ENCODE measurements at places on chromosomes 12 and 14. TPM values are rescaled to one million over a fixed set of nuclear protein-coding genes. Genes with fewer than 3 reads are reported as not detected.

Gene C3AR1
- total RNA-seq, result 10.4 TPM

DNA sequence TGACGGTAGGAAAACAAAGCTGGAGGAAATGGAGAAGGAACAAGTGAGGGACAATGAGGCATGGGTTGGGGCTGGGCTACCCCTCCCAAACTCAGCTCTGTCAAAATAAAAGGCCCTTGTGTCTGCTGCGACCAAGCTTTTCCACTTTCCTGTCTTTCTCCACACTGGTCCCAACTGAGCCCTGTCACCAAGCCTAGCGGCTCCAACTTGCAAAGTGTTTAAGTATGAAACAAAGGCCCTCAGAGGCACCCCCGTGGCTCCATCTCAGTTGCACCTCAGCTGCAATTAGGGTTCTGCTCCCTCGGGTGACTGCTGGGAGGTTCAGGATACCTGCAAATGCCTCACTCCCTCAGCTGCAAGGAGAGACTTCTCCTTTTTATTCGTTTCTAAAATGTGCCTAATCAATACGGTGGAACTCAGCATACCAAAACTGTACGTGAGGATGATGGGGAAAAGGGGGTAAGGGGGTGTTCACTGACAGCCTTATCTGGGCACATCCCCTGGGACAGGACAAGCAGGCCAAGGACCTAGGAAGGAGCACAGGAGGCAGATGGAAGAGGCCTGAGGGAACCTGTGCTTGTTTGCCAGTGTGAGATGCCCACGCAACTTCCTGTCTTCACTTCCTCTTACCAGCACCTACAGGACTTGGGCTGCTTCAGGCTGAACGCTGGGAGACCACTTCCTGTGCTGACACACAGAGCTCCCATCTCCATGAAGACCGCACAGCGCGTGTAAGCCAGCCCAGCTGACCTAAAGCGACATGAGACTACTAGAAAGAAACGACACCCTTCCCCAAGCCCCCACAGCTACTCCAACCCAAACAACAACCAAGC lies 8.9 kb downstream of the VAMP1 start:
- DNase-seq, result peak; percentile 55

DNA sequence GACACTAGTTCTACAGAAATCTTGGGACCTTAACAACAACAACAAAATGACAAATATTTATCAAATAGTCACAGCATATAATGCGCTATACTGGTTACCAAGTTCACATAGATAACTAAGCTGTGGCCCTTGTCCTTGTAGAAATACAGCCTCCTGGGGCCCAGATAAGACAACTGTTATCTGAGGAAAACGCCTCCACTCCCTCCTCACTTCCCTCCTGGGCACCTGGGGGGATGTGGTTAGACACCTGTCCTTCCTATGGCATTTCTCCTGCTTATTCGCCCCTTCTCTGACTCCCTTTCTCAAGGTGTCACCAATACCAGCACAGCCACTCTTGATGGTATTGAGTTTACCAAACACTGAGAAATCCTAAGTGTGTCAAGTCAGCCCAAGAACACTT lies 419.4 kb downstream of the RAD51B start:
- no peak for DNase-seq

GRCh38 chr12:131171029-131171428 lies 217.3 kb downstream of the ADGRD1 start:
- no peak for DNase-seq

DNA sequence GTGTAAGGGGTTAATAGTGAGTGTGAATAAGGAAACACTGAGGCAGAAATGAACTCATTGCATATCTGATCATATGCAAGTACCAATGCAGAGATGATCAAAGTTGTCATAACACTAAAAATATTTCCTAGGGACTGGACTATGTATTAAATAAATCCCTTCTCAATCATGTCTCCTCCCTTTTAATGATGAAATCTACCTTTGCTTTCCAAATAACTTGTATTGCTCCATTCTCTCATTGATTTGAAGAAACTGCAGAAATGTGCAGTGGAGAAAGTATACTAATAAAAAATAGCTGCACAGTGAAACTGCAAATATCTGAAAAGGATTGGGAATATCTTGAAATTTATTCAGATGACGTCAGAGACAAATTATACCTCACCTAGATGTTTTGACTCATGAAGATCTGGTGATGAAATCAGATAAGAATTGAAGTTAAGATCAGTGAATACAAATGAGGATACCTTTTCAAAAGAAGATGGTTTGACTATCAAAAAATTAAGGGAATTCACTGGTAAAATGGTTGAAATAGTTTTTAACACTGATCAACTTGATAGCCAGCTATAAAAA lies 1264.9 kb upstream of the USP15 start:
- DNase-seq, result no peak

Gene CLEC1A
- total RNA-seq, result 4.6 TPM

DNA sequence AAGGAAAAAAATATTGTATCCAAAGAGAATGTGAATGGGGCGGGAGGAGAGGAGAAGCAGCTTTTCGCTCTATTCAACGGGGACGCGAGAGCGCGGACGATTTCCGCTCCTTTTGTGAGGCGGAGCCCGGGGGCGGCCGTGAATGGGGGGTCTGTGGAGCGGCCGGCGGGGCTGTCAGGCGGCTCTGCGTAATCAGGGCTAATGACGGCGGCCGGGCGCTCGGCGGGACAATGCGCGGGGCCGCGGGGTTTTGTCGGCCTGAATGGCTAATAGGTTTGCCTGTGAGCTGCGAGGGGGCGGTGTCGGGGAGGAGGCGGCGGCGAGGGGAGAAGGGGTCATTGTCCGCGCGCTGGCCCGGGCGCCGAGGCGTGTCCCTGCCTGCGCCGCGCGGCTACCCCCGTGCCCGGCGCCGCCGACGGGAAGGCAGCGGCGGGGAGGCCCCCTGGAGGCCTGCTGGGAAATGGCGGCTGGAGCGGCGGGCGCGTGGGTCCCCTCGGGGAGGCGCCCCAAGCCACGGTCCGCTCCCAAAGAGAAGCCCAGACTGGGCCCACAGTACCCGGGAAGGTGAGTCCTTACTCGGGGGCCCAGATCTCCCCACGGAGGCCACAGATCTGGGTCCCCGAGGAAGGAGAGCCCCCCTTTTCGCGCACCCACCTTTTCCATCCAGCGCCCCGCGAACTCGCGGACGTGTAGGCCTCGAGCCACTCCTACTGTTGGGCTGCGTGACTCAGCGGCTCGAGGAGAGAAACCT lies 6.0 kb downstream of the SIX6 start:
- no peak for DNase-seq

Gene RHOJ
- total RNA-seq, result 27.1 TPM

GRCh38 chr12:80598004-80598606 lies 109.3 kb upstream of the MYF6 start:
- DNase-seq, result no peak

Gene MSI1
- total RNA-seq, result 7.8 TPM

- no peak for DNase-seq
These were observed 30.9 kb downstream of the NIN start for GRCh38 chr14:50800032-50800431.

DNA sequence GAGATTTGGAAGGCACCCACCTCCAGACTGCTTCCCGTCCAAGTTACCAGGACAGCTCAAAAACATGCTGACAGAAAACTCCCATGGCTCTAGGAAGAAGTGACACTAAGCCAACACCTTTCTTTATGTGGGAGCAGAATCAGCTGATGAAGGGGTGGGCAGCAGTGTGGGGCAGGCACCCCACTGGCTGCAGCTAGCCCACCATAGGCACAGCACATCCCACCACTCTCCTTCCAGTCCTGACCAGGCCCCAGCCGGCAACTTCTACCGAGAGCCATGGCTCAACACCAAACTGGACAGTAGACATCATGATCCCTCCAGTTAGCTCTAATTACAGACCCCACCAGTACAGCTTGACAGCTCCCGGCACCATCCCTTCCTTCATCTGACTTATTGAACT lies 45.0 kb downstream of the SH2B3 start:
- no peak for DNase-seq

Gene ESR2
- 1.3 TPM for total RNA-seq

DNA sequence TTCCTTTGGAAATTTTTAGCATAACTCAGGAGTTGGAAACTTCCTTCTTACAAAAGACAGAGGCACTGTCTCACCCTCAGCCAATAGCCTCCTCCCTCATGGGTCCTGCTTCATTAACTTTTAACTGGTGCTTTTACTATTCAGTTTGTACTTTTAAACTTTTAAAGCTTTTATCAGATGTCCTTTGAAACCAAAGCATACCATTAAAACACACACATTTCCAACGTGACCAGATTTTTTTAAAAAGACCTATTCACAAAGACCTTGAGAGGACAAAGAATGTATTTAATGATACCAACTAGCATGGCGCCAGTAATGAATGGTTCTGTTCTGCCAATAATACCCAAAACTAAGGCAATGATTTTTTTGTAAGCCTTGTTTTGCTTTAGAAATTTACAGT lies 173.6 kb upstream of the EEA1 start:
- DNase-seq, result no peak

DNA sequence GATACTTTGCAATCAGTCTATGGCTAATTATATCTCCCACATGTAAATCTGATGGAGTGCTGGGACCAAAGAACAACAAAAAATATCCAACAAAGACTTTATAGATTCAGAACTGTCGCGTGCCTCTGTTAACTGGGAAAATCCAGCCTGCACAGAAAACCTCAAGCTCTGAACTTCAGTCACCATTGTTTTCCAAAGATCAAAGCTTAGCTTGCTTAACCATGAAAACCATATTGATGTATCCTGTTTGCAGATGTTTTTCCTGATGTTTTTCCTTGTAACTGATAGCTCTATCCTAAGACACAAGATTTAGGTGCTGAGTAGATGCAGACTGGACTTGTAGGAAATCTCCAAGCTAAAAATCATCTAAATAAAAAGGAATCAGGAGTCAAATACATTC lies 163.7 kb downstream of the GXYLT1 start:
- no peak for DNase-seq

DNA sequence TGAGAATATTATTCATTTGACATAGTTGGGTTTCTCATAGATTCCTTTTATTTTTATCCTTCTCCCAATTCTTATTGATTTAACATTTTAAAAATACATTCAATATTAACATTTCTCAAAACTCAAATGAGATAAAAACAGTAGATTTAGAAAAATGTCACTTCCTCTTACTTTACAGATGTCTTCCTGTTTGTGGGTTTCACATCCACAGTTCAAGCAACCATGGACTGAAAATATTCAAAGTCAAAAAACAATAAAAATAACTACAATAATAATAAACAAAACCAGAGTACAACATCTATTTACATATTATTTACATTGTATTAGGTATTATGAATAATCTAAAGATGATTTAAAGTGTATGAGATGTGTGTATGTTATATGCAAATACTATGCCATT lies 111.3 kb upstream of the SLC16A7 start:
- no peak for DNase-seq

GRCh38 chr14:102138535-102138934 lies 1.2 kb upstream of the WDR20 start:
- DNase-seq, result no peak

DNA sequence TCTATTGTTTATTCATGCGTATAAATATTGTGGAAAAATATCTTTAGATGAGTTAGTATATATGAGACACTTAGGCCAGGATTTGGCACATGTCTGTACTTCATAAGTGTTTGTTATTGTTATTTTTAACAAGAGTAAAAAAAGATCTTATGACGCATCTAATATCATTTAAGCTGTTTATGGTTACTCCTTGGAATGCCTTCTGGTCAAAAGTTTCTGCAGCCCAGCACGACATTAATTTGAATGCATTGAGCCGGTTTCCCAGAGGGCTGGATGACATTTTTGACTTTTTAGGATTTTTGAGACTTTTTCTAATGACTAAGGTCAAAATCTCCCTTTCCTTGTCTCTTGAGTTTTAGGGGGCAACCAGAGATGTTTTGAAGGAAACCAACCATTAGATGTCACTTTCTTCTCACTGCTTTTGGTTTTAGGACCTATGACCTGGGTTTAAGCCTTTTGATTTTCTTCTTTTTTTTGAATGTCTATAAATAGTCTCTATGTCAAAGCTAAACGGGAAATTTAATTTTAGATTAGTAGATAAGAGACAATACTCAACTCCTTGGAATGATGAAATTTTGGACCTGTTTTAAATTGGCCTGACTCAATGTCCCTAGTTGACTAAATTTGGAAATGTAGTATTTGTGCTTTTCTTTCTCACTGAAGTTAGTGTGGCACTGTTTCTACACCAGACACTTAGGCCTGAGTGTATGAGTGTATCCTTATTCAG lies 215.5 kb downstream of the AEBP2 start:
- no peak for DNase-seq

Gene FIGNL2
- 0.47 TPM for total RNA-seq

Gene PIANP
- 0.18 TPM for total RNA-seq

GRCh38 chr14:81144824-81145603 lies 75.7 kb downstream of the GTF2A1 start:
- no peak for DNase-seq

DNA sequence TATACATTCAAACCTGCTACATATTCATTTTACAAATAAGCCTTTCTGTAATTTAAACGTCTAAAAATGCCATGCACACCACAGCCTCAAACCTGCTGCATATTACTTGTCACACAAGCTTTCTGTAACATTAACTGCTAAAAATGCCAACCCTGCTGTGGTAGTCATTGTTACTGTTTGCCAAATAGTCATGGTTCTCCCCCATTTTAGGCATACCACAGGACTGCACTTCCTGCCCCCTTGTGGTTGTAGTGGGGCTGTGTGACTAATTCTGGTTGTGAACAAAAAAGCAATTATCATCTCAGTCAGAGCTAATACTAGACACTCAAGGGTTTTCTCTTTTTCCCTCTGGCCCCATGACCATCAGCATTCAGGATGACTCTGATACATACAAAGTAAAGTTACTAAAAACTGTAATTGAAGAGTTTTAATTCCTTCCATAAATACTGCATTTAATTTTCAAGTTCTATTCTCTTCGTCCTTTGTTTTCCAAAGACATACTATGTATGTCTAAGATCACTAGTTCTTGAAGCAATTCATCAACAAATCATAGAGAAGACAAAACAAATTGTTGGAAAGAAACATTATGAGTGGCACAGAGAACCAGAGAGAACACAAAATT lies 5.7 kb upstream of the SLC35F4 start:
- DNase-seq, result no peak

- no peak for DNase-seq
These were observed 1.9 kb downstream of the SYT1 start for GRCh38 chr12:78866518-78866917.

DNA sequence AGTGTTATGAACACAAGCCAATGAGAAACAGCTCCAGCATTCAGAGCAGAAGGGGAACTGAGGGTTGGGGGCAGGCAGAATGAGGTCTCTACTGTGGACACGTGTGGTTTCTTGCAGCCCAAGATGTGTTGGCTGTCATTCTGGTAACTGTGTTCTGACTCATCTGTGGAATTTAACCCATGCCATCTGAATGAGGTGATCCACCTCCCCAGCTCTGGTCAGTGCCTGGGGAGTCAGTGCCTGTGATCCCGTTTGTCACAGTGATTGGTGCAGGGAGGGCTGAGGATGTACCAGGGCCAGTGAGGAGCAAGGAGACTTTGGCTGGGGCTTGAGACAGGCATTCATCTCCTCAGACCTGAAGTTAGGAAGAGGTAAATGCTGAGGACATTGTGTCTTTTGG lies 216.8 kb downstream of the MSRB3 start:
- no peak for DNase-seq

Gene NEMP1
- total RNA-seq, result 5.3 TPM

Gene B4GALNT1
- total RNA-seq, result 3.3 TPM

GRCh38 chr14:91078095-91078737 lies 17.8 kb upstream of the RPS6KA5 start:
- DNase-seq, result no peak
